ENCODE measurements at places on chromosomes 16 and 17.

DNA sequence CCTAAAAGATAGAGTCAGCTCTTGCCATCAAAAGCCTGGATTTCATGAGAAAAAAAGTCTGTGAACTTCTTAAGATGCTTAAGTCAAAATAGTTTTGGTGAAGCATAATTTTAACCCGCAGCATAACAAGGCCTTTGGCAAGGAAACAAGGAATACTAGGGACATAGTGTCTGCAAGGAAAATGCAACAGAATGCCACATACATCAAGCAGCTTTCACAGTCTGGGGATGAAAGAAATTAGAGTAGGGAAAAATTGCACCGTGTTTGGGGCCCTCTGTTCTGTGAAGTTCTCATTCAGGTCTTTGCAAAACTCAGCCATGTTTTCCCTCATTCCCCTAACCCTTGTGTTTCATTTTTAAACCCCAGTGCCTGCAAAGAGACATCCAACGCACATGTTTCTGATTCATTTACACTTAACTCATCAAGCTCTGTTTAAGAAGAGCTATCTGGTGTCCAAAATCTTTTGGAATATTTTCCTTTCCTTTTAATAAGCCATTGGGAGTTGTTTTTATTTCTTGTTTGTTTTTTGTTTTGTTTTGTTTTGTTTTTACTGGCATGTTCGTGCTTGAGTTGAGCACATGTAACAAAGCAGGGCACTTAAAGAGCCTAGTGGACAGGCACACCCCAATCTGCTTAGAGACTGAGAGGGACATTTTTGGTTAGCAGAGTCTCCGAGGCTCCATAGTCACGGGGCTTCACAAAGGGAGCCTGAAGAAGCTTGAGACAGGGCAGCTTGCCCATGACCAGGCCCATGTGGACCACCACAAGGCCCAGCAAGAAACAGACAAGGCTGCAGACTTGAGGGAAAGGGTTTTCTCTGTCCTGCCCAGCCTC is 116.5 kb downstream of the ANKFN1 start:
- no peak for DNase-seq

DNA sequence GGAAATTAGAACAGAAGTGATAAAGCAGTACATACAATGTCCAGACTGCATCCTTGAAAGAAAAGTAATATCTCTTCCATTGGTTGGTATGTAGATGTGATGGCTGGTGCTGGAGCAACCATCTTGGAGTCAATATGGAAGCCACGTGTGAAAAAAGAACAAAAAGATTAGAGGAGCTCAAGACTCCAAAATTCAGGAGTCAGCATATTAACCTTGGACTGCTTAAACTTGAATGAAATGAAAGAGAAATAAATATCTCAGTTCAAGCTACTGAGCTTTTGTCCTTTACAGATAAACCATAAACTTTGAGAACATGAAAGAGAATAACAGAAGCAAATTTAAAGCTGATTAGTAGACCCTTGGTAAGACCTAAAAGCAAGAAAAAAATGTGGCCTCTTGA is 197.9 kb downstream of the HS3ST3B1 start:
- no peak for DNase-seq

DNA sequence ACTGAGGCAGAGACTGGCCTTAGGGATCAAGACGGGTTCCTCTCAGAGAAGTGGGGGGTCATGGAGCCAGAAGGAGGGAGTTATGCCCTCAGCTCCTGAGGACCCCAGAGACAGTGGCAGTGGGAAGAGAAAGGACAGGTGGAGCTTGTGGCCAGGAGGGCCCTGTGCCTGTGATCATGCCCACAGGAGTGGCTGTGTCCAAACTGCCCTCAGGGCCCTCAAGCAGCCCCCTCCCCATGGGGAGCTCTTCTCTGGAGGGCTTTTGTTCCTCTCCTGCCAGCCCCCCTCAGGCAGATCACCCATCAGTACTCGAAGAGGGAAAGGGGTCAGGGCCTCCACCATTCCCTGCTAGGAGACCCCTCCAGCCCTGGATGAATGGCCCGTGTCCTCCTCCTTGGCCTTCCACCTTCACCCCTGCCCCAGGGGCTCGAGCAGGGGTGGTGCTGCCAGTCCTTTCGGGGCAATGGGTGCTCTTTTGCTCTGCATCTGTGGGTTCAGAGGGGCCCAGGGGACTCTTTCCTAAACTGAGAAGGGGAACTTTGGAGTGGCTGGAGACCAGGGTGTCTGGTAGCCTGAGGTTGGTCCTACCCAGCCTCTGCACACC is 52.7 kb downstream of the BEAN1 start:
- DNase-seq: no peak

DNA sequence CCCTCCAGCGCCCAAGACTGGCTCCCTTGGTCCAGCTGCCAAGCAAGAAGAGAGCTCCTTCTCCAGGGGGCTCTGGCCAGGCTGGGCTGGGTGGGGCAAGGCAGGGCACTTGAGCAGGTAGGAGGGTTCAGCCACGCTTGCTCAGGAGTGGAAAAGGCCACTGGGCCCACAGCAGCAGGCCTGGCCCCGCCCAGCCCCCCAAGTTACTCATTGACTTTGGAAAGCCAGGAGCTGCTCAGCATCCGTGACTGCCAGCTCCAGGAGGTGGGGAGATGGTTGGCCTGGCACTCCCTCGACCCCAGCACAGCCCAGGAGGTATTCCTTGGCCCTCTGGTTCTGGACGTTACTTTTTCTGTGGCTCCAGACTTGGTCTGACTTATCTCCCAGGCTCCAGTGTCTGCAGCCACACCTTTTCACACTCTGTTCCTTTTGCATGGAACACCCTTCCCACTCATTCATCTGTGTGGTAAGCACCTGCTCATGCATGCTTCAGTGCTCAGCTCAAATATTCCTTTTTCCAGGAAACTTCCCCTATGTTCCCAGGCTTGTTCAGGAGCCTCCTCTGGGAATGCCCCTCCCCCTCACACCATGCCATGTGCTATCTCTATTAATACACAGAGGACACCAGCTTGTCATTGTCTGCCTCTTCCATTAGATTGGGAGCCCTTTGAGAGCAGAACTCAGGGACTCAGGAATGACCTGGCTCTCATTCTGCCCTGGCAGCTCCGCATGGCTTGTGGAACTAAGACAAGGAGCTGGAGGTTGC is at the start of gene CDH16:
Gene CDH16, minus strand, starts transcription at position 83 of the 766 bp plus-strand sequence. CDS start 820 bp downstream, outside the sequence.
- no peak for DNase-seq

GRCh38 chr17:77288115-77288619 is 147.4 kb downstream of the SEC14L1 start:
- DNase-seq: no peak

GRCh38 chr17:20299013-20299412 is 168.3 kb downstream of the LGALS9B start:
- DNase-seq: no peak

DNA sequence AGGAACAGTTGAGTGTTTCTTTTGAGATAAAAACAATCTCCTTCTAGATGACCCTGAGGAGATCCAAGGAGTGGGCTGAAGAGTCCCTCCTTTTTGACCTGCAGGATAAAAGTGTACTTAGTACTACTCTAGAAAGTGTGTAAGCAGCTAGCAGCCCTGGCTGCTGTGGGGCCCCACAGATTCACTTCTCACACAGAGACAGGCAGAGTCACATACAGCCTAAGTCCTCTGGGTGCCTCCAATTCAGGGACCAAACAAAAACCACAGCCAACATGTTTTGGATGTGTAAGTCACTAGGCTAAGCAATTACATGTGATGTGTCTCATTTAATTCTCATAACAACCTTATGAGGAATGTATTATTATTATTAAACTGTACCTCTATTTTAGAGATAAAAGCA is 97.1 kb downstream of the TMEM100 start:
- DNase-seq: no peak

GRCh38 chr16:1309888-1310831 is 724 bp downstream of the UBE2I start:
- peak; percentile 27 for DNase-seq

GRCh38 chr16:30421010-30421409 is 8.8 kb downstream of the DCTPP1 start:
- DNase-seq: no peak

- DNase-seq: no peak
Observed at GRCh38 chr16:85412911-85413520, 200.1 kb upstream of the GSE1 start.

GRCh38 chr17:15181333-15181732 is 83.8 kb downstream of the PMP22 start:
- DNase-seq: no peak

GRCh38 chr16:53065461-53066061 is 10.8 kb downstream of the CHD9 start:
- no peak for DNase-seq

- no peak for DNase-seq
Observed at GRCh38 chr17:51087072-51087757, 33.5 kb downstream of the SPAG9 start.

- DNase-seq: no peak
Observed at GRCh38 chr17:46274238-46274637, 20.7 kb upstream of the LRRC37A start.

- DNase-seq: no peak
Observed at GRCh38 chr16:3220839-3221238, 14.1 kb downstream of the ZNF200 start.

DNA sequence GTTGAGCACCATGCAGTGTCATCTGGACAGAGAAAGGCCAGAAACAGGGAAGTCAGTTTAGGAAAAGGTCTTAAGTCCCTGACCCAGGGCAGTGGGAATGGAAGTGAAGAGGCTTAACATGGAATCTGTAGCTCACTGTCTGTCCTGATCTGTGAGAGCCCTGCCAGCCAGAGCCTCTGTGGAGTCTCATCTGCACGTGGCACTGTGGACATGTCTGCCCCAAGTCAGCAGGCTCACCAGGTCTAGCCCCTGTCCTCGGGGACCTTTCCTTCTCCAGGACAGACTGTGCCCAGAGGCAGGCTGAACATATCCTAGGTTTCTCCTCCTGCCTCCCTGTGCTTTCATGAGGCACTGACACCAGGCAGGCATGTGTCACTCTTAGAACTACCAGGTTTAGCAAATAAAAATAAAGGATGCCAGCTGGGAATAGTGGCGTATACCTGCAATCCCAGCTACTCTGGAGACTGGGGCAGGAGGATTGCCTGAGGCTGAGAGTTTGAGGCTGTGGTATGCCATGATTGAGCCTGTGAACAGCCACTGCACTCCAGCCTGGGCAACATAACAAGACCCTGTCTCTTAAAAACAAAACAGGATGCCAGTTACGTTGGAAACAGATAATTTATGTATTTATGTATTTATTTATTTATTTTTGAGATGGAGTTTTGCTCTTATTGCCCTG is 22.4 kb downstream of the UNK start:
- no peak for DNase-seq

GRCh38 chr16:24275413-24275812 is 19.3 kb downstream of the CACNG3 start:
- DNase-seq: no peak

GRCh38 chr16:53566552-53567245 is 63.7 kb upstream of the AKTIP start:
- DNase-seq: no peak

GRCh38 chr17:17104494-17104893 is 62.2 kb downstream of the MPRIP start:
- no peak for DNase-seq

DNA sequence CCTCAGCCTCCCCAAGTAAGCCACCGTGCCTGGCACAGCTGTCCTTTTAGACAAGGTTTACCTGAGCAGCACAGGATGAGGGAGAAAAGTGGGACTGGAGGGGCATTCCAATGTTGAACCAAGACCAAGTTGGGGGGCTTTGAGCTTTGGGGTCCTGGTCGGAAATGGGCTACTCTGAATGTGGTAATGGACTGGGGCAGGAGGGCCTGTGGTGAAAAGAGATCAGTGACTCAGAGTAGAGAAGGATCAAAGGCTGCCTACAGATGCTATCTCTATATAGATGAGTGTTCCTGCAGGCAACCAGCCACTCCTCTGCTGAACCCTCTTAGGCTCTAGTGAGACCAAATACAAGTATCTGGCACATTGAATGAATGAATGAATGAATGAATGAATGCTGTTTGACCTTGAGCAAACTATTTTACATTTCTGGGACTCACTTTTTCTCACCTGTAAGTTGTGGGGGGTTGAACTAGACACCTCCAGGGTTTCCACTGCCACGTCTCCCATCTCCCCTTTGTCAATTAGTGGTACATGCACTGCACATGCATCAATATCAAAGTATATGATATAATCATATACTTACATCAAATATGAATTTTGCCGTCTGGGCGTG is 26.3 kb upstream of the ETV4 start:
- no peak for DNase-seq

- no peak for DNase-seq
Observed at GRCh38 chr16:2252806-2253148, 1.4 kb upstream of the ECI1 start.

GRCh38 chr17:49104511-49105074 is 28.0 kb upstream of the B4GALNT2 start:
- DNase-seq: no peak

DNA sequence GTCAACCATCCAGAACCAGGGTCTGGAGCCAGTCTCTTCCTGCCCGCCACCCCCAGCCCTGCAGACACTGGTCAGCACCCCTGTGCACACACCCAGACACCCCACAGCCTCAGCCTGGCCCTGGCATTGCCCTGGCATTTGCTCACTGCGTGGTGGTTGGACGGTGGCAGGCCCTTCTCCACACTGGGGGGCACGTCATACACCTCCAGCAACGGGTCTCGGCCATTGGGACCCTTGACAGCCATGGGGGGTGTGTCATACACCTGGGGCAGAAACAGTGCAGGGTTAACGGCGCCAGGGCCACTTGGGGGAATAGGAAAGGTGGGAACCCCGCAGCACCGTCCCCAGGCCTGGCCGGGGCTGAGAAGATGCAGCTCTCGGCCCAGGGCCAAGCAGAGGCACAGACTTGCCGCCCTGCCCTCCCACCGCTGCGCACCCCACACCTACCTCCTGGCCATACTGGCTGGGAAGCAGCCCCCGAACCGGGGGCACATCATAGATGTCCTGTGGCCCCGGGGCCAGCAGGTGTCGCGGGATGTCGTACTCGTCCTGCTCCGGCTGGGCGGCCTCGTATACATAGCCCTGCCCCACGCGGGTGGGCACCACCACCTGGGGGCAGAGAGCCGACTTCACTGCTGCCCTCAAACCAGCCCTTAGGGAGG is 14.6 kb downstream of the BCAR1 start:
- DNase-seq: no peak

DNA sequence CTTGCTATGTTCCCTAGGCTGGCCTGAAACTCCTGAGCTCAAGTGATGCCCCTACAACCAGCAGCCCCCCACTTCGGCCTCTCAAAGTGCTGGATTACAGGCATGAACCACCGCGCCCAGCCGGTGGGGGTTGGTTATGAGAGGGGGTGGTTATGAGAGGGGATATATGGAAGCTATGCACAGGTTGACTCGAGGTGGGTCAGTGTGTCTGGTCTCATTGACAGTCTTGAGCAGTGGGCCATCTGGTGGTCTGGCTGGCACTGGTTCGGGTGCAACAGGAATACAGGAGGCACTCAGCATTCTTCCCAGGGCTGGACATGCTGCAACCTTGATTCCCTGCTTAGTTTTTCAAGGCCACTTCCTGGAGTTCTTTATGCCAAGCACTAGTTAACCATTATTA is 5.6 kb upstream of the STX1B start:
- no peak for DNase-seq
